ENCODE measurements at places on chromosomes 2 and 18.

DNA sequence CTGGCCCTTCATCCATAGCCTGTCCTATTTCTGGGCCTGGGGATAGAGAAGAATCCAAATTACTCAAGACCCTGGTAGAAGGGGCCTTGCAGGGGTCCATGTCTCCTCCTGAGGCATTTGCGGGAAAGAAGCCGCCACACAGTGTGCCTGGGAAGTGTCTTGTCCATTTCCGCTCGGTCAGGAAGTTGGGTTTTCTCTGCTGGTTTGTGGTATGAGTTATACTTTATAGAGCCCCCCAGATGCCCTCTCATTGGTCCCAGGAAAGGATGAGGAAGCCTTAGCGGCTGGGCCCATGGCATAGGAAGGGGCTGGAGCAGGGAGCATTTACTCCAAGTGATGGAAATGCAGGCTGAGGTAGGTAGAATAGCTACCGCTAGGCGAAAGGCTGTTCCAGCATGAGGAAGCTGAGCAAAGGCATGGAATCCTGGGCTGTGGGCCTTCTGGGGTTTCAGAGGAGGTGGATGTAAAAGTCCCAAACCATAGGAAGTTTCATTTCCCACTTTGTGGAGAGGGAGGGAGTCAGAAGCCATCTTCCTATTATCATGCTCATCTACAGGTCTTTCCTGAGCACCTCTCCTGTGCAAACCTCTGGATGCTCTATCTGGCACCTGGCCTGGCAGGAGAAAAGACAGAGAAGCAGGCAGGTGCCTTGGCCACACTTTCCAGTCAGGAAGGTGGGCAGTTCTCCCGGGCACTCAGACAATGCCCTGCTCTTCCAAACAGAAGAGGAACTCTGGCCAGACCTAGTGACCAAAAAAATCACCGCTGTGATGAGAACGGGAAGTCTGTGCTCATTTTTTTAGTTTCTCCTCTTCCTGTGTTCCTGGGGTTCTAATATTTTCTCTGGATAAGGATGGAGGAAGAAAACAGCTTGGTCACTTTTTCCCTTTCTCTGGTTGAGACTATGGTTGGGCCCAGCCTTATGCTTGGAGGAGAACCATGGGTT lies 2.6 kb upstream of the CD207 start:
- DNase-seq, result no peak

DNA sequence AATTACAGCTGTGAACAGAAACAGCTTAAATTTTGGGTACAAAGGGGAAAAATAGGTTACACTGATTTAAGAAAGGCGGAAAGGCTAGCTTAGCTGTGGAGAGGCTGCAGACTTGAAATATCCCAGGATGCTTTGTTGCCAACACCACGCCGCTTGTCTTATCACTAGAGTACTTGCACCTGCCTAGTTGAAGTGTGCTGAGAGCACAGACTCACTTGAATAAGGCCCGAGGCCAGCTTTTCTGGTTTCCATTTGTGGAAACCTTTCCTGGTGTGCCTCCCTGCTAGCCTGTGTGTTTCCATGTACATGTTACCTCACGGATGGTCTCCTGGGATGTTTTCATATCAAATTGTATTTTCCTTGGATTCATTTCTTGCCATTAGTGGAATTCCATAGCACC lies 3.2 kb downstream of the CABLES1 start:
- DNase-seq, result no peak

DNA sequence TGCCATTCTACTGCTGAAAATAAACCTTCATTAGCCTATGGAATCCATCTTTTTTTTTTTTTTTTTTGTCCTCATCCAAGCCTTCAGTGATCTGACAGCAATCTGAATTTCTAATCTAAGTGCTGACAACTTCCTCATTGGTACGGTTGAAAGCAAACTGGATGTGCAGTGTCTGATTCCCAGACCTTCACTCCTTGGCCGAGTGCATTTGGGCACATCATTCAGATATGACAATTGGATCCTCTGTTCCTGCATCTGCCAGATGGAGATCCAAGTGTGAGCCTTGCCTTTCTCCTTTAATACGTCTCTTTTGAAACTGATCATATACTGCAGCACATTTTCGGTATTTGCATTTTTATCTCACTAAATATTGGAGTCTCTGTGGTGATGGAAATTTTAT lies 713.1 kb downstream of the DCDC2C start:
- no peak for DNase-seq

GRCh38 chr2:165794536-165794928 lies 485 bp upstream of the GALNT3 start:
- DNase-seq, result peak; percentile 59

- DNase-seq, result no peak
Observed at GRCh38 chr18:55240978-55241377, 281.7 kb upstream of the CCDC68 start.

DNA sequence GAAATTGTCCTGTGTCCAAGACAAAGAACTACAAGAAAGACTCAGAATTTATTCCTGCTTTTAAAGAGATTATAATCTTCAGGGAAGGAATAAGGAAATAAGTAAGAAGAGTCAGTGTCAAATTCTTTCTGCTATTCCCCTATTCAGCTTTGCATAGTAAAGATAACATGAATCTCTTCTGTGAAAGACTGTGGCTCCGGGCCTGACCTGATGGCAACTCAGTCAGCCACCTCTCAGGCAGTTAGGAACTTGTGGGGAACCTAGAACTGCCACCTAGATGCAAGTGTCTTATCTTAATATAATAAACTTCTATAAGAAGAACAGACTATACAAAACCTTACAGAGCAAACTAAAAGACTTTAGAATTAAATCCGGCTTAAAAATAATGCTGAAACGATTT lies 382.0 kb downstream of the RAD51AP2 start:
- DNase-seq, result no peak

DNA sequence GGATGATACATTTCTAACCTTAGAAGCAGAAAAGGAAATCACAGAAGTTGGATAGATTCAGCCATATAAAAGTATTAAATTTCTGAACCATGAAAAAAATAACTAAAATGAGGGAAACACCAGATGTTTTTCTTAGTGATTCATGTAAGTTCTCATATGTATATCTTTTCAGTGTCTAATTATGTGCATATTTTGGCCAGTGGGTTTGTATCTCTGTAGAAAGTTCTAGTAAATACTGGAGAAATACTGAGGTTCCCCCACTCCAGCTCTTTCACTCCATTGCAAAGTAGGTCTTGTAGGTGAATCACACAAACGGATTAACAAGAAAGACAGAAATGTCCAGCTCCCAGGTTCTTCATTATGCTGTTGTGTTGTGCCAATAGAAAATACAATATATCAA lies 222.3 kb downstream of the NEDD4L start:
- no peak for DNase-seq

GRCh38 chr18:3914833-3915610 lies 465.1 kb downstream of the TGIF1 start:
- DNase-seq, result no peak

GRCh38 chr2:29009711-29010677 lies 28.9 kb downstream of the TOGARAM2 start:
- DNase-seq, result no peak

GRCh38 chr18:80227472-80227871 lies 19.8 kb downstream of the PARD6G start:
- DNase-seq, result no peak

GRCh38 chr2:74507926-74508520 lies 528 bp upstream of the PCGF1 start:
- no peak for DNase-seq

DNA sequence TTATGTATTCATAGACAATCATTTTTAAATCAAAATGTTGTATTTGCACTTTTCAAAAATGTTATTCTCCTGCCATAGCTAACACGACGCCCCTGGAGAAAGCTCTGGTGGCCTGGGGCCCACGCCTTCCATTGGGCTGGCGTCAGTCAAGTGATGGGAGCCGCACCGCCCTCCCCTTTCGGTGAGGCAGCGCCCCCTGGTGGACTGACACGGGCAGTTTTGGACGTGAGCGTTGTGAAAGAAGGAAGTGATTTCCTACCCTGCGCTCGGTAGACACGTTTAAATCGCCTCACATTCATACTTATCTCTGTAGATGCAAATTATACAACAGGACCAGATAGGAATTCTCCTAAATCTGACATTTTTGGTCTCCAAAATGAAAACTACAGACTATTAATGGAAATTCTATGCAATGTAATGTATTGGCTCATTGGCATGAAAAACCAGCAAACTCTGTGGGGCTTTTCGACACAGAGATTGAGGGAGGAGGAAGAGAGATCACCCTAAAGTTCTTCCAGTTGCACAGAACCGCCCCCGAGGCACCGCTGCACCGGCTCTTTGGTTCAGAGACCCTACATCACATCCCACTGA lies 326.2 kb upstream of the SOX11 start:
- DNase-seq, result peak; percentile 71

GRCh38 chr2:39338502-39338901 lies 94.7 kb upstream of the CDKL4 start:
- no peak for DNase-seq

- no peak for DNase-seq
Observed at GRCh38 chr18:35917043-35917442, 55.4 kb upstream of the RMP24 start.

DNA sequence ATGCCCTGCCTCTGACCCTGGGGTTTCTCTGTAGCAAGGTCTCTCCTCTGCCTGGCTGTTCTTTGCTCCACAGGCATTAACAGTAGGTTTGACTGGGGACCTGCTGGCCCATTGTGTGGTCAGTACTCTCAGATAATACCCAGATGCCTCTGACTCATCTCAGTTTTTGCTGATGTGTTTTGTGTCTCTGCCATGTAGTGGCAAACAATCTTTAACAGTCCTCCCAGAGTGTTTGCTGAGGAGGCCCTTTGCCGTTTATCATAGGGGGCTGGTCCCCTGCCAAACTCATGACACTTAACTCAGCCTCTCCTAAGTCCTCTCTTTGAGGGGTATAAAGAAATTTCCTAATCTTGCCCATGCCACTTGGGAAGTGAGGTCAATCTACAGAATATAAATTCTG lies 793.7 kb upstream of the FANCL start:
- DNase-seq, result no peak

DNA sequence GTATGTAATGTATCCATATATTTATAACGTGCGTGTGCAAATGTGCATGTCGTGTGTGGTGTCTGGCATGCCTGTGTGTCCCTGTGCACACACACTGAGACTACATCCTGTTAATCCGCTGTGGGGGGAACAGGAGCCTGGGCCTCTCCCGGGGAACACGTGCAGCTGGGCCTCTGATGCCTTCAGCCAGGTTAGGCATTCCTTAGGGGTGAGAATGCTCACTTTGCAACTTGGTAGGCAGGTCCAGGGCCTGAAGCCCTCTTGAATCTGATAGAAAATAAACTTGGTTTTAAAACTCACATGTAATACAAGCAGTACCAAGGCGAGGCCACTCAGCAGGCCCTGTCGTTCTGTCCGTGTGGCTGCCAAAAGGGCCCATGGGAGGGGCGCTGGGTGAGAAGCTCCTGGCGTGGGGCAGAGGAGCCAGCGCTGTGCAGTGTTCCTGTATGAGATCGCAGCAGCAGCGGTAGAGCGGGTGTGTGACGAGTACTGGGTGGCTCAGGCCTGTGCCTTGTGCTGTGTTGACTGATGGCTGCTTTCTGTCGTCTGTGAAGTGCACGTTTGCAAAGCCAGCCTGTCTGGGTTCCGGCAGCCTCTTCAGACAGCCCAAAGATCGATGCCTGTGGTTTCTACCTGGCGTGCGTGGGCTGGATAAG lies 16.2 kb downstream of the SALL3 start:
- DNase-seq, result no peak

DNA sequence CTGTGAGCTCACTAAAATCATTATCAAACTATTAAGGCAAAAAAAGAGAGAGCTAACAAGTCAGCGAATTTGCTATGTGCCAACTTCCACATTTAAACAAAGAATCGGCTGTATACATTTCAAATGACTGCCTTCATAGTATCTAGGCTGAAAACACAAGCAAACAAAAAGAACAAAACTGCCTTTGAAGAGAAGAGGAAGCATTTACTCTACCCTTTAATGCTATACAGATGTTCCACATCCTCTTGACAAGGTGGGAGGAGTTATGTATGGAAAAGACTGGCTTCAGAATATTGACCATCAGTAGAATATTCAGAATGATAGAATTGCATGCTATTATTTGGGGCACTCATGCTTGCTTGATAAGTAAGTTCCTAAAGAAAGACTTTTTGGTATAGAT lies 741.7 kb downstream of the PLCL1 start:
- DNase-seq, result no peak

DNA sequence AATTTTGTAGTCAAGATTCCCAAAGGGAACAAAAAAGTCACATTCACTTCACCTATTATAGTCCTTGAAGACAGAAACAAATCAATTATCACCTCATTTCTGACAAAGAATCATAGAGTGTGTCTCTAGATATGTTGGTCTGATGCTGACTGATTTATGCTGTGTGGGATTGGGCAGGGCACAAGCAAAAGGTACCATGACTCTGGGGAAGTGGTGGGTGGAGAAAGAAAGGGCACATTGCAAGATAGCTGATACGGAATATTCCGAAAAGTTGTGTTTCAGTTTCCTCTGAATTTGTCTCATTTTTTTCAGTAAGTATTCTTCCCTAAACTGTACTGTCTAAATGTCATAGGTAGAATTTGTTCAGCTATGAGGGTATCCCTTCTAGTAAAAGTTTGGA lies 268.0 kb downstream of the MREG start:
- peak; percentile 22 for DNase-seq

DNA sequence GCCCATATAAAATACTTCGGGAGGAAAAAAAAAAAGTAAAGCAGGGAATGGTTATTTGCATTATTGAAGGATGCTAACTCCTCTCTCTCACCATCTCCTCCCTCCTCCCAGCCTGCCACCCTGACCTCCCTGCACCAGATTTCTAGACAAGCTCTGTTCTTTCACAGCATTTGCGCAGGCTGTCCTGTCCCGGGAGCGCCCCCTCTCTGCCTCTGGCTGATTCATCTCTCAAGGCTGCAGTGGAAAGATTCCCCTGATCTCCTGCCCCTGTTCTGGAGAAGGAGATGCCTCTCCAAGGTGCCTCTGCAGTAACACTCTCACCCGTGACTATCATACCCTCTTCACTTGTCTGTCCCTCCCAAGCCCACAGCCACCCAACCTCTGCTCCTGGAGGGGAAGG lies 38.5 kb downstream of the COL4A4 start:
- no peak for DNase-seq

- no peak for DNase-seq
Observed at GRCh38 chr2:205808486-205809121, 126.3 kb downstream of the NRP2 start.

DNA sequence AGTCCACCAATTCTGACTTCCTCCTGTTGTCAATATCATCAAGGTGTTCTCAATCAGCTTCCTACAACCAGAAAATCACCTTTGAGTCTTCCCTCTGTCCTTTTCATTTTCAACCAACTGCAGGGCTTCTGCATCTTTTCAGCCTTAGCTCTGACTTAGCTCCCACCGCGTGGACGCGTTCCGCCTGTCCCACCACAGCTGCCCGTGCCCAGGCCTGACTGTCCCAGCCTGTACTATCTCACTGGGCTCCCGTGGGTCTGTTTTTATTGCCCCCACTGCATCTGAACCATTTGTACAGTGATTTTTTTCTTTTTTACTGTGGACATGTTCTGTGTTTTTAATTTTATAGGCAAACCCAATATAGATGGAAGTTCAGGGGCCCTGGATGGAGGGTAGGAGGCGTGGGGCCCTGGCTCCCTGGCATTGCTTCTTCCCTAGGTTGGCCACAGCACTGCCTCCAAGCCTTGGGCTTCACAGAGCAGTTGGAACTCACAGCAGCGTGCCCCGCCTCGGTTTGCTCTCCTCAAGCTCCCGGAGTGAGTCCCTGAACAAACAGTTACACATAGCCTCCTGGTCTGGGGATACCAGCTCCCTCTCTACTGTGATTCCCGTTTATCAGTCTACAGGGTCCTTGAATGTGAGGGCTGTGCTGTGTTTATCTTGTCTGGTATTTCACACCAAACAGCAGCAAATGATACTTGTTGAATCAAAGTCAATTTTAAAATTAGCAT lies 280.6 kb upstream of the PXDN start:
- no peak for DNase-seq
